ENCODE measurements at places on chromosomes 5 and 9. TPM values are rescaled to one million over a fixed set of nuclear protein-coding genes. Genes with fewer than 3 reads are reported as not detected.

The SEMA6A gene
- 47.2 TPM for total RNA-seq

The ZNF300 gene
- total RNA-seq: 7.8 TPM

The SUSD3 gene
- total RNA-seq: 3.7 TPM

The C5orf52 gene
- total RNA-seq: not detected

The GPR151 gene
- not detected for total RNA-seq

The GNAQ gene
- total RNA-seq: 56.4 TPM
